ENCODE measurements at places on chromosomes 11 and 22.

GRCh38 chr11:119809346-119809745 is 80.3 kb upstream of the NECTIN1 start:
- DNase-seq = no peak

DNA sequence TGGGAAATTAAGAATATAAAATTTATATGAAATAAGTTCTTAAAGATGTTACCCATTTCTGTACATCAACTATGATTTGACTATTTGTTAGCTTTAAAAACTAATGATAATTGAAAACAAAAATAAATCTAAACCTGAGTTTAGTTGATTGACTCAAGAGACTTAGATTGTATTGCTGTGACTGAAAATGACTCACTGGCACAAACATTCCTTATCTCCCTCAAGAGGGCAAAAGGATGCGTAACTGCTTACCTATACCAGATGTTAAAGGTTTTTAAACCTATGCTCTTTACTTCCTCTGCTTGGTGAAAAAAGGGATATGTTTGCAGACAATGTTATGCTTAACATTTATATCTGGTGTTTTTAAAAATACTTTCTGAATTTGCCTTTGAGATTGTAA is 30.3 kb downstream of the ATM start:
- DNase-seq = peak; percentile 12

- no peak for DNase-seq
These were observed 5.2 kb upstream of the TBX10 start for GRCh38 chr11:67644472-67645418.

- no peak for DNase-seq
These were observed 127.7 kb downstream of the OSBP2 start for GRCh38 chr22:30822216-30823014.

DNA sequence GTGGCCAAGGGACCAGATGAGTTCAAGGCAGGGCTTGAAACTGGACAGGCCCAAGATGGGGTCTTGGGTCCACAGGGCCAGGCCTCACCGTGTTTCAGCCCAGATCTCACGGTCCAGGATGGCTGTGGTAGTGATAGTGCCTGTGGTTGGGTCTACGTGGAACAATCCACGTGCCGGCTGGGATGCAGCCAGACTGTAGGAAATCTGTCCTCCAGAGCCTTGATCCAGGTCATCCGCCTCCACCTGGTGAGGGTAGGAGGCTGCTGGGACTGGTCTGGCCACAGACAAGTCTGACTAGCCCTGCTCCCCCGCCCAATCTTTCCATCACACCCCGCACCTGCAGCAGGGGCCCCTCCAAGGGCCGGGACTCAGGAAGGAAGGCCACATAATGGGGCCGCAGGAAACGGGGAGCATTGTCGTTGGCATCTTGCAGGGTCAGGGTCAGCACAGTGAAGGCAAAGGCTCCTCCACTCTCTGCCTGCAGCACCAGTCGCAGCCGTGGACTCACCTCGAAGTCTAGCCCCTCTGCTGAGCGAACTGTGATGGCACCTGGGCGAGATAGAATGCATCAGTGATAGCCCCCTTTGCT is 6.7 kb upstream of the TPP1 start:
- DNase-seq = no peak

DNA sequence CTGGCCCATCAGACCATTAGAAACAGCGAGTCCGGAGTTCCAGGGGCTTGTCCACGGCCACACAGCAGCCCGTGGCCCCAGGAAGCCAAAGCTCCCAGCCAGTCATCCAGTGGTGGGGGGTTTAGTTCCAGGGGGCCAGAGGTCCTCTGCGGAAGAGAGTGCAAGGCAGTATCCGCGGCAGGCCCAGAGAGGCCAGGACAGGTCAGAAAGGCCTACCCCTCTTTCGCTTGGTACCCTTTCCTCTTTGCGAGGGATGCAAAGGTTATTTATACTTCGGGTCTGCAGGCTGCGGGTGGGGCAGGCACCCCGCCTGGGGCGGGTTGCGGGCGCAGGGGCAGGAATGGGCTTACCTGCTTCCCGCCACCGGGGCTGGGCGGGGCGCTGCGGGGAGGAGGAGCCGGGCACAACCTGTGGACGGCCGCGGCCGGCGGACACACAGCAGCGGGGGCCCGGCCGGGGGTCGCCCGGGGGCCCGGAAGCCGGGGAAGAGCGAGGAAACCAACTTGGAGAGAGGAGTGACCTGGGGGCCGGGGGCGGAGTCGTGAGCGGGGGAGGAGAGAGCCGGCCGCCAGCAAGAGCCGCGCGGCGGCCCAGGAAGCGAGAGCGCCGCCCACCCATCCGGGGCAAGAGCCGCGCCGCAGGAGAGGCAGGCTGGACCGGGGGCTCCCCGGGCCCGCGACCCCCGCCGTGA is at the start of gene SH3BP1:
Gene SH3BP1, plus strand, starts transcription at position 600 of the 691 bp plus-strand sequence. CDS start 119 bp downstream, outside the sequence.
- DNase-seq = no peak

DNA sequence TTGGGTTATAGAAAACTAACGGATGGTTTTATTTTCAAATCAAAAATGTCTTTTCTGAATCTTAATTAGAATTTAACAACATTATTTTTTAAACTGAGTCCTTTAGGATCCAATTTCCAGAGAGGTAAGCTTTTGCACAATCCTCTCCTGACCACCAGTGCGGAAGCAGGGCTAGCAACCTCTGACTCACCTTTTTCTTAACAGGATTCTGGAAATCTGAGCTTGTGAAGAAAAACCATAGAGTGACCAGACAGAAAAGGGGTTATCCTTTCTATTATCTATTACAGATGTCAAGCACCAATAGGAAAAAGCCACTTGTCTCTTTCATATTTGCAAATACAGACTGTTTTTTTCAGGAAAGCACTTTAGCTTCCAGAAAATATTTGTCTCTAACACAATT is 25.3 kb downstream of the ALG9 start:
- peak; percentile 49 for DNase-seq

DNA sequence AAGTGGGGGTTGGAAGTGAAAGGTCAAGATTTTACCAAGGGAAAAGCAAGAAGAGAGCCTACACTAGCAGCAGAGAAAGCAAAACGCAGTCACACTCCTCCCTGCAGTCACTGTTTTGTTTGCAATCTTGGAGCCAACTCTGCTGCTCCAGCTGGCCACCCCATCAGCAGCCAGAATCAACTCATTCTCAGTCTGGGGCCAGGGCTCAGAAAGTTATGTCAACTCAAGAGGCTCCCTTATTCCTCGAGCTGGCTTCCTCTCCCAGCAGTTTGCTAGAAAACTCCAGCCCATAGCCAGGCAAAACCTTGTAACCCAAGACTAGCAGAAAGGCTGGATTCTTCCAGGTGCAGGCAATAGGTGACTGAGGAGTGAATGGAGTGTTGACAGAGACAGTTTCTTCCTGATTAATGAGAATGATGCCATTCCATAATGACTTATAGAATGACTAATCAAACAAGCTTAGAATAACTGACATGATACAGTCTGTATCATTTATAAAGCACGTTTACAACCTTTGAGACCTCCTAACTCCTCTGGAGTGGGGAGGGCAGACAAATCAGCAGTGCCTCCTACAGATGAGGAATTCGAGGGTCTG is 53.4 kb downstream of the P4HA3 start:
- DNase-seq = peak; percentile 65

DNA sequence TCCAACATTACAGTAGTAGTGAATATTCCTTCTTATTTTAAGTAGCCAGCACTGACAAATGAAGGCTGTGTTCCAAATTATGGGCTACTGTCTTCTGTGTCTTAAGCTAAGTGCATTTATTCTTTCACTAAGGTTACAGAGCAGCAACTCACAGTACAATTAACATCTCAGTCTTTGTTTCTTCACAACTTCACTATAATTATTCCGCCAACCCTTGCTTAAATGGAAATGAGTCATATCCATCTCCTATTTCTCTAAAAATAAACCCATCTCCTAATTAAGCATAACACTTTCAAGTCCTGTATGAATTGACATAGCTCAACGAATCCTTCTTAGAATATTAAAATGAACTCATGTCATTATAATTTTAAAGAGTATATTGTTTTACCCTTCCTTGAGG is 6.7 kb downstream of the ETS1 start:
- DNase-seq = no peak

- peak; percentile 38 for DNase-seq
These were observed 44.9 kb downstream of the WNT7B start for GRCh38 chr22:45932071-45932470.

- DNase-seq = no peak
These were observed 21.5 kb upstream of the CHKA start for GRCh38 chr11:68142441-68143309.

DNA sequence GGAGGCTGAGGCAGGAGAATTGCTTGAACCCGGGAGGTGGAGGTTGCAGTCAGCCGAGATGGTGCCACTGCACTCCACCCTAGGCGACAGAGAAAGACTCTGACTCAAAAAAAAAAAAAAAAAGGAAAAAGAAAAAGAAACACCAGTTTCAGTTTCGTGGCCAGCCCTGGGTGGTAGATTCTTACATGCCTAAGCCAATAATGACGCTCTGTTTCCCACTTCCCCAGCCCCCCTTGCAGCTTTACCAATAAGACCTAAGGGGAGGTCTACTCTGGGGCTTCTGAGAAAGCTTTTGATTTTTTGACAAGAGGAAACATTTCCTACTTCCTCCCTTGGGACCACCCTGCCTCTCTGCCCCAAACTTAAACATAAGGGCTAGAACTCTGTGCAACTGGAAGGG is 30.0 kb upstream of the PTPRJ start:
- DNase-seq = peak; percentile 61

DNA sequence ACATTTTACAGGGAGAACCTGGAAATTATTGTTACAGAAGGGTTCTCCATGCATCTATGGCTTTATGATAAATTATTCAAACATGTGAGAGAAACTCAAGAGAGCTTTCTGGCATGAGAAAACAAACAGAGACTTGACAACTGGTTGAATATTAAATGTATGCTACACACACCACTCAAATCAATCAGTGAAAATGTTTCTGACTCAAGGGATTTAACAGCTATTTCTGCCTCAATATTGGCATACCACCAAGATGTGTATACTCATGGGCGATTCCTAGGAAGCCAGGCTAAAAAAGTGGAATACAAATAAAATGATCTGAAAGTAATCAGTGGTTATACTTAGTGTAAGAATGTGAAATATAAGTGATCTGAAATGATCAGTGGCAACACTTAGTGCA is 15.8 kb upstream of the OR51T1 start:
- peak; percentile 26 for DNase-seq

DNA sequence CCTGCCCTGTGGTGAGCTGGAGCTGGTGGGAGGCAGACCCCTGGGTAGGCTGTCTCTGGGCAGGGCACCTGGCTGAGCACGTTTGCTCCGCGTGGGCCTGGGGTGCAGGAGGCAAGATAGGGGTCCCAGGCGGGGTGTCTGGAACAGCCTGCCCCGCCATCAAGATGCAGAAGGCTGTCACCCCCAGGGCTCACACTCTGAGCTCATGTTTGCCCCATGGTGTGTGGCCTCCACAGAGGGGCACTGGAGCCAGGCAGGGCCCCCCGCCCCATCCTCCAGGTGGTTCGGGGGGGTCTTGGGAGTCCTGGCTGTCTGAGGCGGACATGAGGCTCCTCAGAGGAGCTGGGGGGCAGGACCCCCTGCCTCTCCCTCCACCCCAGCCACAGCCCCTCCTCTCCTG is 28.9 kb upstream of the CARS1 start:
- DNase-seq = no peak

DNA sequence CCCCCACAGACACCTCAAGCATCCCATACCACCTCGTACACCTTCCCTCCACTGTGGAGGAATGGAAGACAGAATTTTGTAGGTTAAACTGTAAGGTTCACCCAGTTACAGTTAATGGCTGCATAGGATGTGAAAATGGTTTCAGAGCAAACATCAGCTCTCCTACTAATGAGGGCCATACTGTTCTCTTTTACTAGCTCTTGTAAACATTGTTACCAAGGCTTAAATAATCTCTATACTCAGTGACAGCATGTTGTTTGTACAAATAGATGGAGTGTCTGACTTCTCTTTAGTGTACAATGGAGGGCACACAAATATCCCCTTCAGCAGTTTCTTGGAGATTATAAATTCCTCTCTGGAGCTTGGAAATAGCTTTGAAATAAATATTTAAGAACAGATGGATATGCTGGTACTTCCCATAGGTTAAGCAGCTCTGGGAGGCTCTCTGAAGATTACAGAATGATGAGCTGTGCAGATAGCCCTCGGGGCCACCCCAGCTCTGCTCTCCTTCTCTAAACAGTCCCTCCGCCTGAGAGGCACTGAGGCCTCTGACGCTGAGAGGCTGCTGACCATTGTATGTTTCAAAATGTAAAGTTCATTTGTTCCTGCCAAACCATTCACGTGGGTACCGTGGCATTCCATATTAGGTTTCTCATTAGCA is 25.7 kb downstream of the TTC12 start:
- no peak for DNase-seq

- DNase-seq = peak; percentile 21
These were observed 119.1 kb upstream of the LRRC4C start for GRCh38 chr11:41578421-41579051.

GRCh38 chr11:70095541-70096252 is 17.6 kb downstream of the ANO1 start:
- peak; percentile 8 for DNase-seq

GRCh38 chr11:131581046-131581445 is 210.6 kb downstream of the NTM start:
- DNase-seq = peak; percentile 72

DNA sequence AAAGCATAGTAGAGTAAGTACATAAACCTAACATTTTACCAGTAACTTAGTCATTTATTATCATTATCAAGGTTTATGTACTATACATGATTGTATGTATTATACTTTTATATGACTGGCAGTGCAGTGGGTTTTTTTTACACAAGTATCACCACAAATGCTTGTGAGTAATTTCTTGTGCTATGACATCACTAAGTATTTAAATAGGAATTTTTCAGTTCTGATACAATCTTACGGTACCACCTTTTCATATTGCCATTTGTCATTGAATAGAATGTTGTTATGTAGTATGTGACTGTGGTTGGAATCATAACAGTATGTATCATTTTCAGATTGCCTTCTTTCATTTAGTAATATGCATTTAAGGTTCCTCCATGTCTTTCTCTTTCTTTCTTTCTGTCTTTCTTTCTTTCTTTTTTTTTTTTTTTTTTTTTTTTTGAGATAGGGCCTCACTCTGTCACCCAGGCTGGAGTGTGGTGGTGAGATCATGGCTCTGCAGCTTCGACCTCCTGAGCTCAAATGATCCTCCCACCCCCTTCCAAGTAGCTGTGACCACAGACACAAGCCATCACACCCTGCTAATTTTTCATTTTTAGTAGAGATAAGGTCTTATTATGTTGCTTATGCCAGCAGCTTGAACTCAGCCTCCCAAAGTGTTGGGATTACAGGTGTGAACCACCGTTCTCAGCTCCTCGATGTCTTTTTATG is 18.6 kb downstream of the ATM start:
- no peak for DNase-seq

- peak; percentile 74 for DNase-seq
These were observed 193.0 kb downstream of the MAML2 start for GRCh38 chr11:96149743-96150555.

GRCh38 chr11:45948356-45948755 is 25.9 kb downstream of the LARGE2 start:
- DNase-seq = no peak
